ENCODE measurements at places on chromosomes 2 and 18.

DNA sequence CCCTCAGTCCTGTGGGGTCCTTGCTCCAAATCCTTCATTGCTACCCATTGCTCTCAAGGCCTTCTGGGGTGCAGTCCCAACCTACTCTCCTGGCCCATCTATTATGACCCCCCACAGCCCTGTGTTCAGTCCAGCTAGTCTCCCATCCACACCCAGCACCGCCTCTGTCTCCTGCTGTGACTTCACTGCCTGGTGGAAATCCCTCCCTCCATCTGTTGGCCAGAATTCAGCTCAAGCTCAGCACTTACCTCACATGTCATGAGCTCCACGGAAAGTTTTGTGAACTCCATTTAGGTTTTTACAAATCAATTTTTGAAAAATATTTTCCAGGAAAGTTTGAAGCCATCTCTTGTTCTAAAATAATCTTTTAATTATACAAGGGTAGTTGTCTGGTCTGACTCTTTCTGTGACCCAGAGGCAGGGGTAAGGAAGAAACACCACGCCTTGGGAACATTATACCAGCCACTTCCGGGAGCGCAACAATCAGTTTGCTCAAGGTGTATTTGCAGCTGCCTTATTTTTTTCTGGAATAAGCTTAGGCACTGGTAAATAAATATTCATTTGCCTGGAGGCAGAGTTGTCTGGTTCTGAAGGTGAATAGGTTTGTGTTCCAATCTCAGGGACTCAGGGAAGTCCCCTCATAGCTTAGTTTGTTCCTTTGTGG is 110.8 kb downstream of the VIT start:
- no peak for DNase-seq

- DNase-seq: no peak
Measured at GRCh38 chr2:50584185-50584584, 447.7 kb downstream of the NRXN1 start.

DNA sequence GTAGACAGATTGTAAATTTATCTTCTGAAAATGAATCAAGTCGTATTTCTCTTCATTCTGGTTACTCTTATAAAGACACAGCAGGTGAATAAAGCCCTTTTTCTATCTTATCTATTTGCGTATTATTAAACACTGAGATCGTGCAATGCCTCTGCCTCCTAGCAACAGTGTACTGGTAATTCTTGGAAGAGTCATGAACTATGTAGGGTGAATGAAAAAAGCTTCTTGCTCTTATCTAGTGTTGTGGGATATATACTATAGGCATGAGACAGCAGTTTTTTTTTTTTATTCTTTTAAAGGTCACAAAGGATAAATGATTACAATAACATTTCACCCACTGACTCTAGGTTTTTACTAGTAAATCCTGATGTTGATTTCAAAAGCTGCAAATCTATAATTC is 324.2 kb downstream of the PDE11A start:
- DNase-seq: no peak

GRCh38 chr18:11324510-11324909 is 175.1 kb upstream of the PIEZO2 start:
- DNase-seq: no peak

GRCh38 chr2:219228041-219228910 is 1.2 kb downstream of the ATG9A start:
- no peak for DNase-seq

Data from thoracic aorta (tissue), 2 donors.